Osteocyte (in vitro differentiated cells): ENCODE measurements at places on chromosomes 6 and 20. TPM values are rescaled to one million over a fixed set of nuclear protein-coding genes. Genes with fewer than 3 reads are reported as not detected.

SNAP25 gene
- total RNA-seq: 0.81 and 1.6 TPM in 2 replicates

DNA sequence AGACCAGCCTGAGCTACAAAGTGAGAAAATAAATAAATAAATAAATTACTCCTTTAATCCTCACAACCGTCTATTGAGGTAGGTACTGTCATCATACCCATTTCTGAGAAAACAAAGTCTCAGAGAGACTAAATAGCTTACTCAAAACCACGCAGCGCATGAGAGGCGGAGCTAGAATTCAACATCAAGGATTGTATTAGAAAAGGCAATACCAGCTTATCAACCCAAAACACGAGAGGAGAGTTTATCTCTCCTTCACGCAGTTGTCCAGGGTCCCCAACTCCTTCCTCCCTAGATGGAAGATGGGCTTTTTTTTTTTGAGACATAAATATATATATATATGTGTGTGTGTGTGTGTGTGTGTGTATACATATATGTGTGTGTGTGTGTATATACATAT is 12.2 kb downstream of the HNF4A start:
- DNase-seq: no peak

DNA sequence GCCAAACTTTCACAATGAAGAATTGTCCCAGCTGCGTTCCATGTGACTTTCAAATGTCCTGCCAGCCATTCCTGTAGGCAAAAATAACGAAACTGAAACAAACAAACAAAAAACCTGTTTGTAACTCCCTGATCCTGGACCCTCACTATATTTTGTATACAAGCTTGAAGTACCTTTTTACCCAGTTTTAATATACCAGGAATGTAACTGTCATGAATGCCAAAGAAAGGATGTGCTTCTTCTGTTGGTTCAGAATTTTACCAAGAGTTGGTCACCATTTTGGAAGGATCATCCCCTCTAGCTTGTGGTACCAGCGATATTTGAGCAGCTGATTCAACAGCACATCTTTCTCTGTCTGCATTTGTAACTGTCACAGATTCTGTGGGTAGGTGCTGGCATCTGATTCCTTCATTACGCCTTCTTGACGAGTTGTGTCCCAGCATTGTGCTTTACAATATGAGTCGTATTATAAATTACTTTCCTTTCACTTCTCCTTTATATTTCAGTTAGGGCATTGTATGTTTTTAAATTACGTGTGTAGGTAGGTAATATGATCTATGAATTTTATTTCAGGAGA is 93.9 kb downstream of the DLGAP4 start:
- no peak for DNase-seq

DNA sequence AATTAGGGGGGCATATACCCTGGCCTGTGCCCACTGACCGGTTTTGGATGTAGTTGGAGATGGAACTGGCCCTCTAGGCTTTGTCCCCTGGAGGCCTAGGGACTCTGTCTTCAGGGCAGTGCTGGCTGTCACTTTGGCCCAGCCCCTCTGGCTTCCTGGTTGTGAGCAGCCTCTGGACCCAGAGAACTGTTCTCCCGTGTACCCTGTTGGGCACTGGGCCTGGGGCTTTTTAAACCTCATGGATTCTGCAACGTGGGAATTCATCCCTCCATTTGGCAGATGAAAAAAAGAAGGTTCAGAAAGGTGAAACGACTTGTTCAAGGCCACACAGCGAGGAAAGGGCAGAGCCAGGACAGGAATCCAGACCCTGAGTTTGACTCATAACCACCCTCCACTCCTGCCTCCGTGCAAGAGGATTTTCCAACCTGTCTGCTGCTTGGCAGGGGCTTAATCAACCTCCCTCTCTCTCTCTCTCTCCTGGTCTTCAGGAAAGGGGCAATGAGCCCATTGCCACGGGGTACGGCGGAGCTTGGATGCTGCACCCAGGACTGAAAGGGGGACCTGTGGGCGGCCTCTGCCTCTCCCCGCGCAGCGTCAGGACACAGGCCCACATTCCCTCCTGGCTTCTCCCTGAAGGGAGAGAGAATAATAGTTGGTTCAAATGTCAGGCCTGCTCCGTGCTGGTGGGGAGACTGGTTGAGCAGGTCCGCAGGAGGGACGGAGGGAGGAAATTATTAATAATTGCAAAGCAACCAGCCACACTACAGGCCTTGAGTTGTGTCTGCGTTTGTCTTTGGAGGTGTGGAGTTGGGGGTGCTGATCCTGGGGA is 56.0 kb downstream of the CEBPB start:
- no peak for DNase-seq

DZANK1 gene
- total RNA-seq: 1.9 and 2.4 TPM in 2 replicates

GRCh38 chr6:138160329-138161087 is 1.2 kb upstream of the ARFGEF3 start:
- no peak for DNase-seq

DNA sequence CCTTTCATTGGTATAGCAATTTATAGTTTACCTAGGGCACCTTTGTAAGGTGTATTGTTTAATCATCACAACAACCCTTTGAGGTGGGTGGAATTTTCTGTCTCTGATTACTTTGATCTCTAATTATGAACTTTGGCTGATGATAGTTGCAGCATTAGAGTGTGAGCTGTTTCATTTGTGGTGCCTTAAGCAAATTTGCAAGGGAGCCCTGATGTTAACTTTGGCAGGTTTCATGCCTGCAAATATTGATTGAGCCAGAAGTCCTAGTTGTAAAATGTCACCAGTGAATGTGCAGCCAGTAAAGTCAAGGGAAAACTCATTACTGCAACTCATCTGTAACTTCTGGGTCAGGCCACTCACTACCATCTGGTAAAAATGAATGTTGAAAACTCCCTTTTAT is 29.8 kb downstream of the CTNNBL1 start:
- no peak for DNase-seq

PSORS1C1 gene
- total RNA-seq: 3.2 and 6.2 TPM in 2 replicates

FOXS1 gene
- 11.8 and 13.6 TPM in 2 replicates for total RNA-seq

TMEM244 gene
- total RNA-seq: not detected in 2 replicates

DNA sequence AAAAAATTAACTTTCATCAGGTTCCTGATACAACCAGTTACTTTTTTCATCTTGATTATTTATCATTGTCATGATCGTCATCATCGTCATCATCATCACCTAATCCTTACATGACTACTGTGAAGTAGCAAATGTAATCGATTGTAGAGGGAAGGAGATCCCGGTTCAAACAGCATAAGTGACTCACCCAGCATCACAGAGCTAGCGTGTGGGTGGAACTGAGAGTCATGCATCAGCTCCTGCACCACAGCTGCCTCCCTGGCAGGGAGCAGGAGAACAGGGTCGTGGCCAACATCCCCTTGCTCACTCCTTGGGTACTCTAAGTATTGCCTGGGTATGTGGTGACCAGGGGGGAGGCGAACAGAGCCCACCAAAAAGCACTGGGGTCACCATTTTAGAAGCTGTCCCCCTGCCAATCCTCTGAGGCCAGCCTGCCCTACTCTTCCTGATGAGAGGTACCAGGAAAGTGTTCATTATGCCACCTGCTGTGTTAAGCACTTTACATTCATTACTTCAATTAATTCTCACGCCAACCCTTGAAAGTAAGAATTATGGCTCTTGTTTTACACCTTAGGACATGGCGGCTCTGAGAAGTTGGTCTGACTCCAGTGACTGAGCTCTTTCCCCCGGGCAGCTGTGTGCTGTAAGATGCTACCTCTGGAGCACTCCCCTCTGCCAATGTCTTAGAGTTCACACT is 425.2 kb downstream of the CD83 start:
- no peak for DNase-seq

DNA sequence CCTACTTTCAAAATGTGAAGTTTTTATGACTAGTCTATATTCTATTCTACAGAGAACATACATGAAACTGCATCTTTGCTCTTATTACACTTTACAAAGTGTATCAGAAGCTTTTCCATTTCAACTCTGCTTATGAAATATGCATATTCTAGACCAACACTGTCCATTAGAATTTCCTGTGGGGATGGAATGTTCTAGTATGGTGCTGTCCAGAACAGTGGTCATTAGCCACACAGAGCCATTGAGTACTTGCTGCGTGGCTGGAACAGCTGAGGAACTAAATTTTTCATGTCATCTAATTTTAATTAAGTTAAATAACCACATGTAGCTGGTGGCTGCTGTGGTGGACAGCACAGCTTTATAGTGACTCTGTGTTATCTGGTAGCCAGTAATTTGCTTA is 105.9 kb upstream of the PDE10A start:
- DNase-seq: no peak

MYO6 gene
- total RNA-seq: 61.6 and 62.6 TPM in 2 replicates

DNA sequence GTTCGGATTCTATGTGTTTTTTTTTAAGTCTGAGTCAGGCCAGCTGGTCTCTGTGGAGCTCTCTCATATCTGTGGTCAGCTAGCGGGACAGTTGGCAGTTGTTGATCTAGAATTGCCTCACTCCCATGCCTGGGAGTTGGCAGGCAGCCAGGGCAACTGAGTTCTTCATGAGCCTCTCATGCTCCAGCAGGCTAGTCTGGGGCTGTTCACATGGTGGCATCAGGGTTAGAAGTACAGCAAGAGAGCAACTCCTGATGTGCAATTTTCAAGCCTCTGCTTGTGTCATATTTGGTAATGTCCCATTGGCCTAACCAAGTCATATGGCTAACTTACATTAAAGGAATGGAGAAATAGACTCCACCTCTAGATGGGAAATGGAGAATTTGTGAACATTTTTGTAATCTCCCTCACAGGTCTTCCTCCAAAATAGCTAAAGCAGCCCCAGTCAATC is 6.7 kb upstream of the IFT52 start:
- DNase-seq: peak; percentile 96

DNA sequence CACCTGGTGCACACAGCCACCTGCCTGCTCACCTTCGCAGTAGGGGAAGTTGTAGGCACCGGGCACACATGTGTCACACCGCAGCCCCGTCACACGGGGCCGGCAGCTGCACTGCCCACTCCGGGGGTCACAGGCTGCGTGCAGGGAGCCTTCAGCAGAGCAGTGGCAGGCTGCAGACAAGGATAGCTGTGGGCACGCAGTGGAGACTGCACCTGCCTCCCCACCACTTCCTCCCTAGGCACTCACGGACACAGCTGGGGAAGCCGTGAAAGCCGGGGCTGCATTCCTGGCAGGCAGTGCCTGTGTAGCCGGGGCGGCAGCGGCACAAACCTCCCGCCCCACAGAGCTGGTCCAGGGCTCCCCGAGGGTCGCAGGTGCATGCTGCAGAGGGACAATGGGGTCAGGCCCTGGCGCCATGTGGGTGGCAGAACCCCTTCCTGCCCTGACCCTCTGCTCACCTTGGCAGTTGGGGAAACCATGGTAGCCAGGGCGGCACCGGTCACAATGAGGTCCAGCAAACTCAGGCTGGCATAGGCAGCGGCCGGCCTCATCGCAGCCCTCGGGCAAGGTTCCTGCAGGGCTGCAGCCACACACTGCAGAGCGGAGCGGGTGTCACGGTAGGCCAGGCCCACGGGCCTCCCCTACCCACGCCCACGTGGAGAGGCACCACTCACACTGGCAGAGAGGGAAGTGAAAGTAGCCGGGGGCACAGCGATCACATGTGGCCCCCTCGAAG is 29.4 kb downstream of the LAMA5 start:
- DNase-seq: no peak

HLA-DRB1 gene
- not detected in 2 replicates for total RNA-seq

DNA sequence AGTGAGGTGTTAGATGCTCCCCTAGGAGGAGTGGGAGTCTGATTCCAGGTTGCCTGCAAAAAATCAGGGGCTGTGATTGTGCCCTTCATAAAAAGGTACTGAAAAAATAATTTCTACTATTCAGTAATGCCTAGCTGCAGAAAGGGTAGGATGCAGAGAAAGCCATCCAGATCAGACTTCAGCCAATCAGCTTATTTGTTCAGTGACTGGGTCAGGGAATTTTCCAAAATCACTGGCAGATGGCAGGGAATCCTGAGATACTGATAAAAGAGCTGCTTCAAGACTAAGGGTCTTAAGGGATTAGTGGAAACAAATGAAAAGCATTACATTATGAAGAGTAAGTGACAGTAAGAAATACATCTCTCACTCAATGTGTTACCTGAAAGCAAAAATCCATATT is 42.8 kb upstream of the MTRF1L start:
- no peak for DNase-seq

GRCh38 chr20:39446397-39446796 is 484.3 kb downstream of the DHX35 start:
- no peak for DNase-seq
